ENCODE measurements at places on chromosomes 5 and 9.

GRCh38 chr5:157350939-157351801 lies 85.2 kb downstream of the CYFIP2 start:
- ATAC-seq: peak; percentile 95

DNA sequence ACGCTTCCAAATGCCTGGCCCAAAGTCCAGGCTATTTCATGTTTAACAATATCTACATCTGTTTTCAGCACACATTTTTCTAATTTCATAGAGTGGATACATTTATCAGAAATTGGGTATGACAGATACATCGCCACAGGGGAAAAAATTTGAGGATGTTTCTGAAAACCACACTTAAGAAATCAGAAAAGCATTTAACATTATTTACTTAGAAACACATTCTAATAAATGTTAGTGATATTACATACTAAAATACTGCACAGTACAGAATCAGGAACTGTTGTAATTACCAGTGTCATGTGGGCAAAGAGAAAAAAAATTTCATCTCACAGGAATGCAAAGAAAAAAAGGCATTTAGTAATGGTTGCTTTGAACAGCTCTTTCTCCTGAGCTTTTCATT lies 310.5 kb upstream of the KIF2A start:
- no peak for ATAC-seq

- ATAC-seq: no peak
Observed at GRCh38 chr9:4842734-4843133, 50.0 kb downstream of the RCL1 start.

DNA sequence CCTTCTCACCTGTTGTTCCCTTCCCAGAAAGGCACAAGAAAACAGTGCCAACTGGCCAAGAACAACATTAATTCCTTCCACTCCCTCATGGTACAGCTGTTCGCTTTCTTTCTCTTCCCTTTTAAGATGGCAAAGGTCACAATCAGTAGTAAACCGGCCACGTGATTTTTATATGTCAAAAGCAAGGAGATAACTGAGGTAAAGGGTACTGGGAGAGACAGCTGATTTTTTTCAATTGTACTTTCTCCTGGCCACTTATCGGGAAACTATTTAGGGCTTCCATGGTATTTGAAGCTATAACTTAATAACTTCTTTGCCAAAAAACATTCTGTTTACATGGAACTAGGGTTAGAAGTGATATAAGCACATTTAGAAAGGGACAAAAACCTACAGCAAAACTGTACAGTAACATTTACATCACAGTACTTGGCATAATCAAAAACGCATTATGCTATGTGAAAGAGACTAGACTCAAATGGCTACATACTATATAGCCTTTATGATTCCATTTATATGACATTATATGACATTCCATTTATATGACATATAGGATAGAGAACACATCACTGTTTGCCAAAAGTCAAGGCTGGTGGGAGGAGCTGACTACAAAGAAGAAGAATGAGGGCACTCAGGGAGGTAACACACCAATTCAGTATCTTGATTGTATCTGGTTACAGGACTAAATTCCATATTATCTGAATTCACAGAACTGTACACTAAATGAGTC lies 24.8 kb downstream of the PLPP1 start:
- ATAC-seq: no peak

DNA sequence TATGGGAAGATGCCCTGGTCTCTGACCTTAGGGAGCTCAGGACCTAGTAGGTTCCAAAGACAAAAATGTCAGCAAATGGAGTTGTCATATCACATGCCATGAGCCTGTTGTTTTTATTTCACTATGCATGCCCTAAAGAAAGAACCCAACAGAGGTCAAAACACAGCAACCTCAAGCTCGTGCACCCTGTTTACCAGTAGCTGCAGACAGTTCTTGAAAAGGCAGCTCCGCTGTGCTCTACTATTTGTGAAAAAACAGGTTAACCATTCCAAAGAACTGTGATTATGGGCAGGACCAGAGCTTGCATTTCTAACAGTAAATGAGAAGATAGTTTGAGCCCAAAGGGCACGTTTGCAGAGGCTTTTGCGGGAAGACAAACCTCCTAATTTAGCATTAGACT lies 22.8 kb downstream of the ITK start:
- no peak for ATAC-seq

DNA sequence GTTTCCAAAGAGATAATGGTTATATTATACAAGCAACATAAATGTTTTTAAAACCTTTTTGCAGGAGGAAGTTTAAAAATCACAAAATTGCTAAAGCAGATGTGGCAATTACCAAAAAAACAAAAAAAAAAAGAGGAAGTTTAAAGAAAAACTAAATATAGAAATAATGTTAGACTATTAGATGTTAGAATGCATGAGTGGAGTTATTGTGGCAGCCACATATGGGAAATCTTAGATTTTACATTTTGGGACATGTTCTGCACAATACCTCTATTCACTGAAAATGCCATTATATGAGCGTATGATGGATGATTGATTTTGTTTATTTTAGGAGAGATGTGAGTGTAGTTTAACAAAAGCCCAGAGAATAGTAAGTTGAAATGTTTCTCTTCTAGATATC lies 31.2 kb upstream of the DTWD2 start:
- no peak for ATAC-seq

GRCh38 chr5:78533356-78533755 lies 115.2 kb downstream of the LHFPL2 start:
- ATAC-seq: no peak

DNA sequence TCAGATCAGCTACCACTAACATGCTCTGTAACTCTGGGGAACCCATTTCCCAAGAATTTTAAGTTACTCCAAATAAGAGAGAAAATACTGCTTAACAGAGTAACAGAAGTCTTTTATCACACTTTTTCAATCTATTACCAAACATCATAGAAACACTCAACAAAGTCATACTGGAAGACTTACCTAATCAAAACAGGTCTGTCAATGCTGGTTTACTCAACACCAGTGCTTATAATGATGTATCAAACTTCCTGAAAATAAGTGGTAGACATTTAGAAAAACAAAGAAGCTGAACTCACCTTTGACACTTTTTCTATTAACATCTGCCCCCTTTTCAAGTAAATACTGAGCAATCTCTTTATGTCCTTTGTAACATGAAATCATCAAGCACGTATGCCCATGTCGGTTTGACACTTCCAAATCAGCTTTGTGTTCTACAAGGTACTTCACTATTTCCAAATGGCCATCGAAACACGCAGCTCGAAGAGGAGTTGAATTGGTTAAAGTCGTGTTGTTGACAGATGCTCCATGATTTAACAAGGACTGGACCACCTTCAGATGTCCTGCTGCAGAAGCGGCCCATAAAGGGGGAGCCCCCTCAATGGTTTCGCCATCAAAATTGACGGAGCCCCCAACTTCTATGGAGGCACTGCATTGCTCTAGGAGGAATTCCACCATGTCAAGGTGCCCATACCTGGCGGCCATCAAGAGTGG lies 1.8 kb downstream of the FEM1C start:
- no peak for ATAC-seq

DNA sequence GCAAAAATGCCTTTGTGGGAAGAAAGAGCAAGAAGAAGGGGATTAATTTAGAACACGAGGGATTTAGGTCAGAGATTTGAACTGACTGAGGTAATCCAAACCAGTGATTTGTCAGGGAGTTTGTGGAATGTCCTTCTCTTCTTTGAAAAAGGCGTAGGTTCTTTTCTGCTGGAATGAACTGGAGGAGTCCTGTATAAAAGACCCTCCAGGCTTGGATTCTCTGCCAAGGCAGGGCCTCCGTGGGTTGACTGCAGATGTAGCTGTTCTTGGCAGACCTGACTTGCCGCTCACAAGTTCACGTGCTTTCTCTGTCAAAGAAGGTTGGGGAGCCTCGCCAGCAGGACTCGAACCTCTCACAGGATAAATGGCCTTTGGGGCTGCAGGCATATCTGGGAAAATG lies 62.8 kb upstream of the STC2 start:
- ATAC-seq: no peak

DNA sequence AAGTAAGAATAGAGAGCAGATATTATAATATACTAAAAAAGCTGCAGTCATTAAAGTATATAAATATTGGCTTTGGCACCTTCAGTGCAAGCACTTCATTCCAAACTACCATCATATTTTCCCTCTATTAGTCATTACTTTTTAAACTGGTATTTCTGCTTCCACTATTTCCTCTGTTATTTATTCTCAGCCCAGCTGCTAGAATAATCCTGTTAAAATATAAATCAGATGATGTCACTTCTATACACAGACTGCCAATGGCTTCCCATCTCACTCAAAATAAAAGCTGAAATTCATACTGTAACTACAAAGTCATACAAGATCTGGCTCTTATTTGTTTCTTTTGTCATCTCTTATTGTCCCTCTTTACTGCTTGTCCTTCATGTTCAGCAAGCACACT lies 432.9 kb downstream of the TLE4 start:
- ATAC-seq: no peak

DNA sequence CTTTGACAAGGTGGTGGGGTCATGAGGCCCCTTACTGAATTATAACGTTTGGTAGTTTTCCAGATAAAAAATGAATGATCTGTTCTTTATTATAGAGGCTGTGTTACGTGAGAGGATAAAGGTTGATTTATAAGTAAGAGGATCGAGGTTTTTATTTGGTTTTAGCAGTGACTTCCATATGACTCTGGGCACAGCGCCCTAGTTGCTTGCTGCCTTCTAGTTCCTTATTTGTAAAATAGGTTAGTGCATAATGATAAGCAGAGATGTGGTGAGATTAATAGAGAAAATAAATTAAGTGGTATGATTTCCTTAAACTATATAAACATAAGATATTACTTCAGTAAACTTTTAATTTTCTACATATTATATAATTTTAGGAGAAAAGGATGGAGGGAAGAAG lies 29.8 kb downstream of the MRRF start:
- ATAC-seq: no peak

- peak; percentile 61 for ATAC-seq
Observed at GRCh38 chr5:132496631-132497487, 6.3 kb upstream of the IRF1 start.

DNA sequence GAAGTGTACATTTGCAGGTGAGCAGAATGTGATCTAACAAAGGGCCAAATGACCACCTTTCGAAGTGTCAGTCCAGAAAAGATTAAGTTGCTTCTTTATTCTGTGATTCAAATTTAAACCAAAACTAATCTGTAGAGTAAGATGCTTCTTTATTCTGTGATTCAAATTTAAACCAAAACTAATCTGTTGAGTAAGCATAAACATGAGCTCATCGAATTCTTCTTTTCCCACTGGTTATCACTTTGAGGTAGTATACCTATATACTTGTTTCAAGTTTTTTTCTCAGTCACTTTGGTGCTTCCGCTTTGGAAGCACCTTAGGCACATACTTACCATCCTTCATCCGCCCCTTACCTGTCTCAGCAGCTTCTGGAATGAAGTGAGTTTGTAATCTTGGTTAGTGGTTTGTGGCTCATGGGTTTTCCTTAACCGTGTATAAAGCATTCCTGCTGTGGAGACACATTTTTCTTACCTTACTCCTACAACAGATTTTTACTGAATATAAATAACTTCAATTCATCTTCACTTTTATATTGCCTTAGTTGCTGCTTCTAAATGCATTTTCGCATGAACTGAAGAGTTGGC lies 40.7 kb upstream of the CTXN3 start:
- no peak for ATAC-seq

GRCh38 chr5:154628685-154629084 lies 126.5 kb upstream of the LARP1 start:
- ATAC-seq: no peak

DNA sequence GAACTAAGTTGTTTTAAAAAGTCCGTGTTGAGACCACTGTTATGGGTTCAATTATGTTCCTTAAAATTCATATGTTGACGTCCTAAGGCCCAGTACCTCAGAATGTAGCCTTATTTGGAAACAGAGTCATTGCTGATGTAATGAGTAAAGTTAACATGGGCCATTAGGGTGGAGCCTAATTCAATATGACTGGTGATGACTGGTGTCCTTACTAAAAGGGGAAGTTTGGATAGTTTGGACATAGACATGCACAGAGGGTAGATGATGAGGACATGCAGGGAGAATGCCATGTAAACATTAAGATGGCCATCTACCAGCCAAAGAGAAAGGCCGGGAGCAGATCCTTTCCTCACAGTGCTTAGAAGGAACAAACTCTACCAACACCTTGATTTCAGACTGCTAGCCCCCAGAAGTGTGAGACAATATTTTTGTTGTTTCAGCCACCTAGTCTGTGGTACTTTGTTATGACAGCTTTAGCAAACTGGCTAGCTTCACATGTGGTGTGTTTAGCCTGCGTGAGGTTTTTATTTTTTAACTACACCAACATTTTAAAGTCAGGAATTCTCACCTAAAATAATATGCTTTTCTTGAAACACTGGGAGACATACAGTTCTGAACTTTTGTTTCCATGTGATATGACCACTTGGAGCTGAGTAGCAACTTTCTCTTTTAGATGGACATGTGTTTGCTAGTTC lies 135.3 kb downstream of the YIPF5 start:
- ATAC-seq: no peak

DNA sequence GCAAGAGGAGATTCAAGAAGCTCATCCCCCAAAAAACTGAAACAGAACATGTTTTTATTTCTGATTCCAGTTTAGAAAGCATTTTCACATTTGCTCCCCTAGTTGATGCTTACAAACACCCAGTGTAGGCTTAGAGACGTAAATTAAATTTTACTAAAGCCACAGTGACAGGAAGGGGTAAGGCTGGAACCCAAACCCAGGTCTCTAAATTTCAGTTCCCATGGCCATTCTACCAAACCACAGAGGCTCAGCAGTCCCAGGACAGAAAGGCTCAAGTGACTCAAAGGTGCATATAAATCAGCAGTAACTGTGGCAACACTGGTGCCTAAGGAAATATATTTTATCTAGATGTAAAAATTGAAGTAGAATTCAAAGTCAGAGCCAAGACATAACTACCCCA lies 128.7 kb downstream of the CEP120 start:
- peak; percentile 6 for ATAC-seq

DNA sequence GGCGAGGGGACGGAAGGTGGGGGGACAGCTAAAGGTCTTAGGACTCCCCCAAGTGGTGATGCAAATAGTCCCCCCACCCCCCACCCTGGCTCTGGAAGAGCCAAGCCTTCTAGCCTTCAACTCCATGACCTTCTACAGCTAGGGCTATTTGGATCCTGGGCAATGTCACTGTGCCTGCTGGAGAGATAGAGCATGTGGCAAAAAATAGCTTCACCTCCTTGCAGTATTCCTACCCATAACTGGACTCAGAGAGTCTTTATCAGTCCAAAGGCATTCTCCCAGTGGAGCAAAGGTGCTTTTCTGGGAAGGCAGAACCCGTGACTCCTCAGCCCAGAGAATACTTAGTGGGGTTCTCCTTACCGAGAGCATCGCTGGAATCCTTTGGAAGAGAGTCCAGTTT lies 48.9 kb upstream of the PPARGC1B start:
- no peak for ATAC-seq

DNA sequence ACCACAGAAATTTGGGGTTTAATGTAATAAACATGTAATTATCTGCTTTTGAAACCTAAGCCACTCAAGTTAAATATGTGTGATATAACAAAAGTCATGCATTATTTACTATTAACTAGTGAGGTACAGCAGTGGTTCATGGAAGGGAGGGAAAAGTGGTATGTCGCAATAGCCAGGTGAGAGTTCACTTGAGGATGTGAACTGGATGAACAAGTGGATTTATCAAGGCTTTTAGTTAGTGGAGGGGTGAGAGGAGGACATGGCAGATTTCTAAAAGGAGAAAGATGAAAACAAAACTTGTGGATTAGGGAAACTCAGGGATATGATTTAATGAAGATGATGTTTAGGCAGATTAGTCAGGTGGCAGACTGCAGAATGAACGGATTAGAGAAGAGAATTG lies 141.3 kb upstream of the NFIB start:
- ATAC-seq: no peak

GRCh38 chr5:4233671-4234070 lies 638.0 kb downstream of the IRX1 start:
- ATAC-seq: no peak

All from stimulated activated memory B cell treated with anti-CD40 and anti-IgM and Interleukin-4, amounts not matched to agents 10 μg/mL and 1 μg/mL and 100 μg/mL, for 72 hours (primary cell).